ENCODE measurements at places on chromosomes 6 and 20.

DNA sequence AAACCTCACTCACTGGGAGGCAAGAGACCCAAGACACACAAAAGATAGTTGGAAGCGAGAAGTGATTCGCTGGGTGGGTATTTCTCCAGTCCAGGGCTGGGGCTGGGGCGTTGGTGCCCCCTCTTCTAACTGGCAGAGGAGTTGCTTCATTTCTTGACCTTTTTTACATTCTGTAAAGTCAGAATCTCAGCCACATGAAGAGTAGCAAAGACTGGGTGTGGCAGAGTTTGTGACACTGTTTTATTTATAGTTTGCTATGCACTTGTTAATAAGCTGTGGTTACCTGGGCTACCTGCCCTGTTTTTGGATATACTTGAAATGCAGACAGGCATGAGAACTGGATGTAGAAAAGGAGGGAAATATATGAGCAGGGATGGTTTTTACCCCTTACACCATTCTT lies 42.3 kb downstream of the IL20RA start:
- DNase-seq, result peak; percentile 65

DNA sequence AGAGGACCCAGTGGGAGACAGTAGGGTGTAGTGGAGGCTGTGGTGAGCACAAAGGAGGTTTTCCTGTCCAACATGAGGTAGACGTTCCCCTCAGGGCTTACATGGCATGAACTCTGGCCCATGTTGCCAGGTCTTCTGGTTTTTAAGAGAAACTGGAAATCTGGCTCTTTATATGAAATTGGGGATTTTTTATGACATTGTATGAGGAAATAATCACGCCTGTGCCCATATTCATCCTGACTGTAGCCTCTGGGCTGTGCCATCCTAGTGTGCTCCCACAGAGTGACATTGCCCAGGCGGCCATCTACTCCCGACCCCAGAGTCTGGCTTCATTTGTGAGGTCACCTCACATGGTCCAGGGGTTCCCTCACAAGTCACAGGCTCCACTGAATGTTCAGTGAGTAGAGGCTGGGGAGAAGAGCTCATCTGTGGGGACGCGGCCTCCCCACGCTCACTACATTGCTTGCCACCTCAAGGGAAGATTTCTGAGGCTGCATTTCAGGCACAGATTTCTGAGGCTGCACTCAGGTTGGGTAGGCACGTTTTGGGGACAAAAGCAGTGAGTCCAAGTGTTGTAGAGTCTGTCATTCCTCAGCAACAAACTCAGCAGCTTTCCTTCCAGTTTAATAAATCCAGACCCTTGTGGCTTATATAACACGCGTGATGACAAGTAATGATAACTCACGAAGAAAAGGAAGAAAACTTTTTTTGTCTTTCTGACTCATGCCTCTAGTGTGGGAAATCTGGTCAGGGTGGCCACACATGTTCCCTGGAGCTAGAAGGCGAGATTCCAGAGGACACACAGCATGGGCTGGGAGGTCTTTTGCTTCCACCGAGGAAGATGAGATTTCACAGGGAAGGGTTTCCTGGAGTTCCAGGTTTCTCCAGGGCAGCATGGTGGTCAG lies 41.7 kb downstream of the SLC24A3 start:
- DNase-seq, result no peak

GRCh38 chr6:35924146-35924545 lies 3.2 kb upstream of the SRPK1 start:
- no peak for DNase-seq

DNA sequence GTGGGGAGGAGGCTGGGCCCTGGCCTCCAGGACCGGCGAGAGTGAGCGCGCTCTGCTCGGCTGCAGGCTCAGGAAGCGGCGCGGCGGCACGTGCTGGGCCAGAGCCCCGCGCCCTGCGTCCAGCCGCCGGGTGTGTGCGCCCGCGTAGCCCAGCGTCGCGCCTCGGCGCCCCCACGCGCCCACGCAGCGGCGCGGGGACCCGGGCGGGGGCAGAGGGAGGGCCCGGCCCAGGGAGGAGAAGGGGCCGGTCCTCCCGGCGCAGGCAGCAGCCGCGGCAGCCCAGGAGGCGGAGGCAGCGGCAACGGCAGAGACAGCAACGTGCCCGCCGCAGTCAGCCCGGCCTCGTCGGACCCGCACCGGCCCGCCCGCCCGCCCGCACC lies at the start of gene EYA2:
Gene EYA2, plus strand, starts transcription at position 265 of the 380 bp plus-strand sequence. CDS start 95,168 bp downstream, outside the sequence.
- DNase-seq, result no peak

GRCh38 chr20:41903586-41903985 lies 285.4 kb upstream of the CHD6 start:
- no peak for DNase-seq

- DNase-seq, result no peak
Observed at GRCh38 chr6:154596701-154597100, 86.2 kb upstream of the CNKSR3 start.

DNA sequence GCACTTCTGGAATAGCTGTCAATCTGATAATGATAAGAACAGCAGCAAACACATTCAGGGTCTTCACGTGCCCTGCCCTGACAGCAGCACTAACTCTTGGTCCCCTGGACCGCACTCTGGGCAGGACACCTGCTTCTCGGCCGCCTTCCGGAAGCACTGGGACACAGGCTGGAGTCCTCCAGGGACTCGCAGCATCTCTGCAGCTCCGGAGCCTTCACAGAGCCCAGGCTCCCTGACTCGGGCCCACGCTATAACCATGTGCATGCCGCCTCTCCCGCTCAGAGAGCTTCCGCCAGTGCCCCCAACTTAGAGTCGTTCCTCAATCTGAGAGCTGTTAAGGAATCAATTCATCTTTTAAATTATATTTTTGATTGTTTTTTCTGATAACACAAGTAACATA lies 377.3 kb downstream of the TAF4 start:
- DNase-seq, result no peak

- no peak for DNase-seq
Observed at GRCh38 chr20:58511364-58511763, 3.8 kb downstream of the APCDD1L start.

- DNase-seq, result peak; percentile 76
Observed at GRCh38 chr6:50602292-50602691, 111.0 kb upstream of the TFAP2D start.

DNA sequence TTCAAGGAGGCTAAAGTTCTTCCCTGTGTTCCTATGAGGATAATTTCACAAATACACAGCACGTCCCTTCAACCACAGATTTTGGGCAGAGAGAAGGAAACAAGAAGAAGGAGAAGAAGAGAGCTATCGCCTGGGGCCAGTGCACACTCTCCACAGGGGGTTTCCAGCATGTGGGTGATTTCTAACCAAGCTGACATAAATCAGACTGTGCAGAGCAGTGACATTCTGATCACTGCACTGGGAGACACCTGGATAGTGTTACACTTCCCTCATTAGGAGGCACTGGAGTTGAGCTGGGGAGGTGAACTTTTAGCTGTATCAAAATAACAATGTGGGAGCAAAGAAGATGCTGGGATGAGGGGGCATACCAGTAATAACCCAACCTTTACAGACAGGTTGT lies 71.8 kb upstream of the CENPW start:
- no peak for DNase-seq

DNA sequence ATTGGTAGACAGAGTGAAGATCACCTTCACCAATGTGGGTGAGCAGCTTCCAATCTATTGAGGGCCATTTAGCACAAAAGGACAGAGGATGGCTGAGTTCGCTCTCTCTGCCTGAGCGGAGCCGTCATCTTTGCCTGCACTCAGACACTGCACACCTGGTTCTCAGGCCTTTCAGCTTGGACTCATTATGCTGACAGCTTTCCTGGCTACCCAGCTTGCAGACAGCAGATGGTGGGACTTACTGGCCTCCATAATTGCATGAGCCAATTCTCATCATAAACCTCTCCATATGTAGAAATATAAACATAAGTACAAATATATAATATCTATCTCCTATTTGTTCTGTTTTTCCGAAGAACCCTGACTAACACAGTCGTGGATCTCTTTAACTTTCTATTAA lies 13.7 kb downstream of the TBXT start:
- no peak for DNase-seq

- no peak for DNase-seq
Observed at GRCh38 chr6:39342692-39343395, 20.3 kb upstream of the KCNK16 start.

DNA sequence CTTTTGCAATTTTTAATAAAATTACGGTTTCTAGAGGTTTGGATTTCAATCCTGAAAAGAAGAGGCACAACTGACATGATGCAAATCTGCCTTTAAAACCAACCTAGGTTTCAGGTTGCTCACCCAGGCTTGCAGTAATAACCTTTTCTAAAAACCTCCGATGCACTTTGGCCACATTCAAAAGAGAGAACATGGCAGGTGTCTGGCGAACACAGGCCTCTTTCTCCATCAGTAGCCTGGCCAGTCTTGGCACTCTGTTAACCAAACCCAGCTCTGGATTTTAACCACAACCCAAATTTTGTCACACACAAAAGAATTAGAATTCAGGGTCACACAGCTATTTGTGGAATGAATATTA lies 55.8 kb upstream of the MAFB start:
- no peak for DNase-seq

DNA sequence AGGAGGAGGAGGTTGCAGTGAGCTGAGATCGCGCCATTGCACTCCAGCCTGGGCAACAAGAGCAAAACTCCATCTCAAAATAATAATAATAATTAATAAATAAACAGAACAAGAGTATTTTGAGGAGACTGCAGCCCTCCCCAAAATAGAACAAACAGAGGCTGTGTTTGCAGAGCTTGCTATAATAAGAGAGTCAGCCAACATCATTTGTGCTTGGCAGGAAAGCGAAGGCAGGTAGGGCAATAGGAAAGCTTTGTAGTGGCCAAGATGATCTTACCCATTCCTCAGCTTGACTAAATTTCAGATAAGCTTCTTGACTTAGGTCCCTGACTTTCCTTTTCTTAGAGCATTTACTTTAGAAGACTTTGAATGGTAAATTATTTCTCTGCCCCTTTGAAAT lies 6.7 kb downstream of the C6orf141 start:
- no peak for DNase-seq

DNA sequence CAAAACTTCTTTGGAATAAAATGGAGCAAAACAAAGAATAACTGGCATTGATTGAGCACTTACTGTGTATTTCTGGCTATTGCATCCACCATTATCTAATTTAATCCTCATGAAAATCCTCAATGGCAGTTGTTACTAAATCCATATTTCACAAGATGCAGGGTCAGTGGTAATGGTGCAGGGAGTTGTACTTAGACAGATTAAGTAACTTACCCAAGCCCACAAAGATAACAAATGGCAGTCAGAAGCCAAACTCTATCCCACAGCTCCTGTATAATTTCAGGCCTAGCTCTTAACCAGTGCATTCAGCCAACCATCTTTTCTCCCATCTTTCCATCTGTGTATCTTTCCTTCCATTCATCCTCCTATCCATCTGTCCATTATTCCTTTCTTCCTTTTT lies 29.3 kb upstream of the SSTR4 start:
- DNase-seq, result no peak

DNA sequence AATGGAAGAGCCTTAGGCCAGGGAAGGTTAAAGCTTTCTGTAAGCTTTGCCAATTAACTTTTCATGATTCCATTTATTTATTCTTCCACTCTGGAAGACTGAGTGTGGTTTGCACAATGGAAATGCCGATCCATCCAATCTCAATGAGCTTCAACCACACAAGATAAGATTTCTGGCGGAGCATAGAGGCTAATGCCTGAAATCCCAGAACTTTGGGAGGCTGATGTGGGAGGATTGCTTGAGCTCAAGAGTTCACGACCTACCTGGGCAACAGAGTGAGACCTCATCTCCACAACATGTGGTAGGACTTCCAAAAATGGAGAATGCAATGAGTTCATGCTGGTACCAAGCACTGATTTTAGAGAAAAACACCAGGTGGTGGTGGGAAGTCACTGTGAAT lies 6.2 kb downstream of the ENPP1 start:
- DNase-seq, result no peak

GRCh38 chr20:19024296-19025035 lies 188.0 kb upstream of the SLC24A3 start:
- no peak for DNase-seq

All from PC-3 (cell line).